Omental fat pad (tissue), 4 donors: ENCODE measurements at places on chromosomes 1 and 21. TPM values are rescaled to one million over a fixed set of nuclear protein-coding genes. Genes with fewer than 3 reads are reported as not detected.

Gene ELF3
- total RNA-seq: 0.82 TPM

Gene FCRL2
- 0.56 TPM for total RNA-seq

Gene FNDC10
- total RNA-seq: 1.9 TPM

DNA sequence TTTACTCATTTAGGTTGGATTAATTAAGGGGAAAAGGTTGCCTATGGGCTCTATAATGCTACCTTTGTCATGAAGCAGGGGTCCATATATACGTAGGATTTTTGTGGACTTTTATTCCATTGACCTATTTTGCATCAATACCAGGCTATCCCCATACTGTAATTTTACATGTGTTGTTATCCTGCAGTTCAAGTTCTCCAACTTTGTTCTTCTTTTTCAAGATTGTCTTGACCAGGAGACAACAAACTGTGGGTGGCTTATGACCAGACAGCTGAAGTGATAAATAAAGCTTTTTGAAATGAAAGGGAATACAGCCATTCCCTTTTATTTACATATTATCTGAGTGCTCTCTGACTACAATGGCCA lies 345.7 kb downstream of the BARHL2 start:
- no peak for DNase-seq

GRCh38 chr1:80293818-80294217 lies 1287.3 kb upstream of the ADGRL4 start:
- no peak for DNase-seq

- DNase-seq: peak; percentile 75
Measured at GRCh38 chr1:155241069-155241679, 14.1 kb downstream of the ENTREP3 start.

- DNase-seq: no peak
Measured at GRCh38 chr1:19643602-19644394, at the start of gene NBL1. TSS of gene NBL1 (plus strand) at chr1:19644311. CDS start at chr1:19655031, 10,720 bp downstream.

Gene ZNF683
- total RNA-seq: not detected

DNA sequence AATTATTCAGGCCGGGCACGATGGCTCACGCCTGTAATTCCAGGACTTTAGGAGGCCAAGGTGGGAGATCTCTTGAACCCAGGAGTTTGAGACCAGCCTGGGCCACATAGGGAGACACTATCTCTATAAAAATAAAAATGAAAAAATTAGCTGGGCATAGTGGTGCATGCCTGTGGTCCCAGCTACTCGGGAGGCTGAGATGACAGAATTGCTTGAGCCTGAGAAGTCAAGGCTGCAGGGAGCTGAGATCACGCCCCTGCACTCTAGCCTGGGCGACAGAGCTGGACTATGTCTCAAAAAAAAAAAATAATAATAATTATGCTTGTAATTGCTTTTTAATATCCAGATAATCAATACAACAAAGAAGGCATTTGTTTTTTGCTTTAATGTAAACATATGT lies 91.3 kb downstream of the RIPK4 start:
- no peak for DNase-seq

DNA sequence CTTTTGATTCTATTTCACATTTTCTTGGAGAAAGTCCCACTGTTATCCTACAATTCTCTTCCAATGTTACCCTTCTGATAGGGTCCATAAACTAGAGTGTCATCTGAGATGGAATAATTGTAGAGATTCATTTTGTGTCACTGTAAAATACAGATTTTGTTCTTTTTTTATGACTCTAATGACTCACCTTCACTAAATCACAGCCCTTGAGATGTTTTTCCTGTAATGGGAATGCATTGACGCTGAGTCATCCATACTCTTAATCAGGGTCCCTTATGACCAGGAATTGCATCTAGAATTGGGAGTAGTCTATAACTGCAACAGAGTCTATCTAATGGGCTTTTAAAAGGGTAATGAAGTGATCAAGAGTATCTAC lies 315.5 kb downstream of the TGFB2 start:
- DNase-seq: no peak

Gene RGS16
- total RNA-seq: 38.9 TPM

Gene TYW3
- total RNA-seq: 19.7 TPM

DNA sequence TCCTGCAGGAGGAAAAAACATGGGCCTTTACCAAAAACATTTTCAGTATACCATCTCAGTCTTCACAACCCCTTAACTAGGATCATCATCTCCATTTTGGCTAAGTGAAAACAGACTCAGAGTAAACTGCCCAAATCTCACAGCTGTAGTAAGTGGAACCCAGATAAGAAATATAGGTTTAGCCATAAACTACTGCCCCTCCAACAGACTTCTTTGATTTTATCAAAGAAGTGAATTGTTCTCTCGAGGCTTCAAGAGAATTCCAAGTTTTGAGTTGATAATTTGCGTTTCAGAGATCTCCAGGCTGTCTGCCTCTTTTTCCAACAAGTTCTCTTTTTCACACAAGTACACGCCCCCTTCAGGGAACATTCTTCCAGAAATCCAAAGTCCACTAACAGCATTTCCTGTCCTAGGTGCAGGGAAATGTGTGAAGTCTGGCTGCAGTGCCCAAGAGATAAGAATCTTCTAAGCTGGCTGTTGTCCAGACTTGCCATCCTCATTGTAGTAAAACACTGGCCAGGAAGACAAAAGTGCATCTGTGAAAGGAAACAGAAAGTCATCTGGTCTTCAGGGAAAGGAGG lies 30.8 kb downstream of the RNF19B start:
- DNase-seq: no peak

DNA sequence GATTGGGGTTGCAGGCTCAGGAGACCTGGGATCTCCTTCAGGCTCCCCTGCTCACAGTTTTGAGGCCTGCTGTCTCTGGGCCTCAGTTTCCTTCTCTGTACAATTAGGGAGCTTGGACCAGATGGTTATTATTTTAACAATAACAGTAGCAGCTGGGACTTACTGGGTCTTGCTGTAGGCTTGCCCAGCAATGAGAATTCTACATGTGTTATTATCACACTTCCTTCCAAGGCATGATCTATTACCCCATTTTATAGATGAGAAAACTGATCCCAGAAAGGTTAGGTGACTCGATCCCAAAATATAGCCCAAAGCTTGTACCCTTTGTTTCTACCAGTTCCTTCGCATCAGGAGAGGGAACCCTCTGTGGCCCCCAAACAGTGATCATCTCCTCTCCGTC lies 153.8 kb downstream of the PTPRU start:
- DNase-seq: no peak

GRCh38 chr1:222798116-222798515 lies 16.7 kb upstream of the DISP1 start:
- no peak for DNase-seq

GRCh38 chr1:77983997-77984355 lies 5.1 kb upstream of the FUBP1 start:
- DNase-seq: no peak

GRCh38 chr1:54996359-54996868 lies 2.3 kb upstream of the BSND start:
- peak; percentile 45 for DNase-seq

DNA sequence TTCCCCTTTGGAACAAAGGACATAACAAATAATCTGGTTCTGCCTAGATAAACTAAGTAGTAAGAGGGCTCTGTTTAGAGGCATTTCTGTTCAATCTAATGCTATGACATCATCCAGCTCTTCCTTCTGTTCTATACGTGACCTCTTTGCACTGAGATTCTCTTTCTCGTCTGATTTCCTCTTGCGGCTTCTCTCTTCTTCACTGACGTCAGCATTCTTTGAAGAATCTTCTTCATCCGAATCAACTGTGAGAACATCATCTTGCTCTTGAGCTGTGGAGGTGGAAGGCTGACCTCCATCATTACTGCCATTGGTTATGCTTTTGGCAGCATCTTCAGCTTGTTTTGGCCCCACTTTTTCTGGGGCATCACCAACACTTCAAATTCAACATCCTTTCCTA lies 130.4 kb downstream of the HS2ST1 start:
- no peak for DNase-seq

DNA sequence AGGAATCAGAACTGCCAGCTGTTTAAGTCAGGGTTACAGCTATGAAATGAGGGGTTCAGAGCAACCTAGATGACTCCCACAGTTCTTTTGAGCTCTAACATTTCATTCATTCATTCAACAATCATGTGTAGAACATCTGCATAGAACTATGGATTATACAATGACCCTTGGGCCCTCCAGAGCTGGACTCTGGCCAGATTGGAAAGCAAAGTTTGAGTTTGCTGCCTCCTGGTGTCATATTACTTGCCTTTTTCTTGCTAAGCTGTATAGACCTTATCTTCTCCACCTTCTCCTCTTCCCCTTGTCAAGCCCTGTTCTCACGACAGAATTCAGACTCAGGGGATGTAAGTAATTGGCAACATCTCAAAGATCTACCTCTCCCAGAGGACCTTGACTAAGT lies 4.0 kb downstream of the CASQ2 start:
- no peak for DNase-seq

DNA sequence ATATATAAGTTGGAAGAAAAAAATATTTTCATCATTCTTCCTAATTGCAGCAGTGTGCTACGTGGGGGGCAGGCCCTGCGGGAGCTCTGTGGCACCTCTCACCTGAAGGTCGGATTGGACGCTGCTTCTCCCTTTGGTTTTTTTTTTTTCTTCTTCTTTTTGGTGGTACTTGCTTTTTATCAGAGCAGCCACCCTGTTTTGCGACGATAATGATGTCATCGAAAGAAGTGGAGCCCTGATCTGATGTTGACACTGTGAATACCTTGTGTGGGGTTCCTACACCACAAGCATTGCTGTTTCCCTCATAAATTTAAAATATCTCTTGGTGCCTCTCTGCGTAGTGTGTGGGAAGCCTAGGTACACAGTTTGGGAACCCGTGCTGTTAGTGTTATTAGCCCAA lies 5.5 kb downstream of the TRAPPC10 start:
- no peak for DNase-seq

- no peak for DNase-seq
Measured at GRCh38 chr1:12142891-12143630, 23.7 kb upstream of the TNFRSF1B start.

Gene PTPN22
- total RNA-seq: 3.3 TPM

- no peak for DNase-seq
Measured at GRCh38 chr21:29157080-29157479, 26.6 kb downstream of the MAP3K7CL start.

- no peak for DNase-seq
Measured at GRCh38 chr1:233607252-233608119, 6.4 kb upstream of the KCNK1 start.

Gene PROK1
- total RNA-seq: 74.1 TPM

- no peak for DNase-seq
Measured at GRCh38 chr1:5223206-5223605, 568.8 kb downstream of the AJAP1 start.

GRCh38 chr1:33268927-33269610 lies 12.8 kb downstream of the ZNF362 start:
- DNase-seq: no peak

Gene OVAAL
- total RNA-seq: not detected

Gene COL24A1
- total RNA-seq: 0.38 TPM

DNA sequence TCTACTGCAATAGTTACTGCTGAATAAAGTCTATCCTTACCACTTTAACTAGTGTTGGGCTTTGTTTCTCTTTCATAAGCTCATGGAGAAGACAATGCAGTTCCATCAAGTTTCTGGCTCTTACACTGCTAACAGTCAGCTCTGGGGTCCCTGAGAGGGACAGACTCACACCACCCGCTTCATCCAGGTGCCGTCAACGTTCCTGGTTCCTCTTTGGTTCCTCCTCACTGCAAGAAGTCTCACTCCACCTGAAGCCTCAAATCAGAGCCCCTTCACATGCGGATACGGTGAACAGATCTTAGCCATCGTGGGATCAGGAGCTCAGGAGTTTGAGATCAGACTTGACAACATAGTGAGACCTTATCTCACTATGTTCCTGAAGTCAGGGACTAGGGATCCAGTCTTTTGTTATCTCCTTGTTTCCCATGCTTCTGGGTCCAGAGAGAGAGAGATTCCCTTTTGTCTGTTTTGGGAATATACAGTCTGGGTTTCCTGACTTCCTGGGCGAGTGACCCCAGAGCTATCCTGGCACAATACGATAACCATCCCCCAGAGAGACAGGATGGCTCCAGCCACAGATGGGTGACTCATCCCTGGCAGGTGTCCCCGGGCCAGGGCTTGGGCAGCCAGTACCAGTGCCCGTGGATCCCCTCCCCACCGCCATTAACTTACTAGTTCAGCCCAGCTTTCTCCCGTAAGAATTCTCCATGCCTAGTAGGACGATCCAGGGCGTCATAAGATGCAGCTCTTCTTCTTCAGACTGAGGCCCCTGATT lies 14.3 kb upstream of the PCP4 start:
- no peak for DNase-seq

GRCh38 chr1:23475134-23475628 lies 8.8 kb downstream of the ASAP3 start:
- no peak for DNase-seq

Gene TRIM58
- 0.32 TPM for total RNA-seq

Gene OLIG2
- total RNA-seq: not detected

DNA sequence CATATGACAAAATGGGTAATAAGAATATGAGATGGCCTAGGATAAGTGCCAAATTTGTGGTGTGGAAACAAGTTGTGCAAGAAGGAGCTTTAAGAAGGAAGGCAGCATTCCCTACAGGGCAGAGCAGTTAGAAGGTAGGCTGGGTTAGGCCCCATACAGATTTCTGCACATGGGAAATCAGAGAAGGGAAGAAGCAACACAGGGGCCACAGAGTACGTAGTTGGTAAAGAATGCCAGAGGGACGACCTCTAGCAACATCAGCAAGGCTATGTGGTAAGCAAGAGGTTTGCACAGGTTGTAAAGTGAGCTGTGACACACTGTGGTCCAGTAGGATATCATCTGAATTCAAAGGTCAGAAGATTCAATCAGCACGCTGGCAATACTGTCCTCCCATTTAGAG lies 765.6 kb upstream of the B3GALT2 start:
- DNase-seq: no peak
